ENCODE measurements at places on chromosomes 12 and 14.
A peak's percentile ranks its signal among the peaks of the same experiment; 100 is the strongest.

- DNase-seq, result no peak
Measured at GRCh38 chr14:105376521-105377440, 21.6 kb upstream of the TEX22 start.

DNA sequence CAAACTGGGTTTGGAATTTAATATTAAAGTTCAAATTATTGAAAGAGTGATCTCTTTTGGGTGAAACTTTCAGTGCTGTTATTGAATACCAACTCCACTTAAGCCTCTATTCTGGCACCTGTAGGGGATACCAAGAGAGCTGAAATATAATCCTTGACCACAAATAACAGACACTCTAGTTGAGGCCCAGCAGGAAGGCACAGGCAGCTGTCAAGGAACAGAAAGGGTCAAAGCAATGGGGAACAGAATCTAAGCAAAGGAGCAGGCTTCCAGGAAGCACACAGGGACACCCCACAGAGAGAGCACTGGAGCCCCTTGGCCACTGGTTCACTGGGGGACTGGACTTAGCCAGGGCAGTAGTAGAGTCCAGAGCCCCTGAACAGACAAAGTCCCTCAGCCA lies 120.9 kb upstream of the SFSWAP start:
- DNase-seq, result no peak

GRCh38 chr14:81211844-81212243 lies 8.9 kb downstream of the GTF2A1 start:
- DNase-seq, result peak; percentile 56

GRCh38 chr14:37594238-37594970 lies 645 bp downstream of the FOXA1 start:
- DNase-seq, result peak; percentile 8

- no peak for DNase-seq
Measured at GRCh38 chr14:34912966-34913365, 37.8 kb upstream of the BAZ1A start.

- no peak for DNase-seq
Measured at GRCh38 chr12:128792881-128793280, 30.9 kb downstream of the SLC15A4 start.

- DNase-seq, result no peak
Measured at GRCh38 chr12:119071638-119072231, 90.4 kb downstream of the SRRM4 start.

- DNase-seq, result no peak
Measured at GRCh38 chr14:106460916-106461315, 934.5 kb downstream of the TMEM121 start.

DNA sequence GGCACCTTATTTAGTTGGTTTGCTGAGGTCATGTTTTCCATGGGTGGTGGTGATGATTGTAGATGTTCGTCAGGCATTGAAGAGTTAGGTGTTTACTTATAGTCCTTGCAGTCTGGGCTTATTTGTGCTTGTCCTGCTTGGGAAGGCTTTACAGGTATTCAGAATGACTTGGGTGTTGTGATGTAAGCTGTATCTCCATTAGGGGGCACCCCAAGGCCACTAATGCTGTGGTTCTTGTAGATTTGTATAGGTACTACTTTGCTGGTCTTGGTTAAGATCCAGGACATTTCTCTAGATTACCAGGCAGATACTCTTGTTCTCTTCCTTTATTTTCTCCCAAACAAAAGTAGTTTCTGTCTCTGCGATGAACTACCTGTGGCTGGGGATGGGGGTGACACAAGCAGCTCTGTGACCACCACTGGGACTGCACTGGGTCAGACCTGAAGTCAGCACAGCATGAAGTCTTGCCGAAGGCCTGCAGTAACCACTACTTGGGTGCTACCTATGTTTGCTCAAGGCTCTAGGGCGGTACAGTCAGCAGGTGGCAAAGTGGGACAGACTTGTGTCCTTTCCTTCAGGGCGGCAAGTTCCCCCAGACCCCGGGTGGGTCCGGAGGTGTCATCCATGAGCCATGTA lies 35.8 kb upstream of the FBXO33 start:
- DNase-seq, result peak; percentile 11

- DNase-seq, result peak; percentile 33
Measured at GRCh38 chr12:100554608-100555077, 18.8 kb upstream of the GAS2L3 start.

DNA sequence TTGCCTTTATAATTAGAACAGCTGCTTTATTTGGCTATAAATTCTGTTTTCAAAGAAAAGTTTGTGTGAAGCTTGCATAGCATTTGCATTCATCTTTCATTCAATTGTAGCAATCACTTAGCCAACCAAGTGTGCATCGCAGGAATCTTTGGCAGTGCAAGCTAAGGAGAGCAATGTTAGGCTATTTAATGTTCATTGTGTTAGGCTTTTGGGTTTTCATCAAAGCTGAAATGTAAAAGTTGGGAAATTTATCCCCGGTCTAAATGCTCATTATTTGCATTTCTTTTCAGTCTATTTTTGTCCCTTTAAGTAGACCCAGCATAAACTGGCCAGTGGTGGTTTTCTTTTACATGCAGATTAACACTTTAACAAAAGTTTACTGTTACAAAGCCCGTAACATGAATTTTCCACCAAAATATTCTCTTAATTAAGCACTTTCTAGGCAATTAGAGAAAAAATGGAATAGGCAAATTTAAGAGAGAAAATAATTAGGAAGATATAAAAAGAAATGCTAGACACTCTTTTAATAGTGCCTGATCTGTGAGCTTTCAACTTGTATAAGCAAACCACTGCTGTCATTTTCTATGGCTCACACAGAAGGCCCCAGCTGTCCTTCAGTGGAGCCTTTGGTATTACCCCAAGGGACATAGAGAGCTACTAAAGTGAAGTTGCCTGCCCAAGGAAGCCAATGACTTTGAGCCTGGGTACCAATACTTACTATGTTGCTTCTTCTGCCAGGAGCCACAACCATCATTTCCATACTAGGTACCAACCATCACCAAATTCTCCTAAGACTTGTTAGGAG lies 898.9 kb upstream of the SEL1L start:
- no peak for DNase-seq

DNA sequence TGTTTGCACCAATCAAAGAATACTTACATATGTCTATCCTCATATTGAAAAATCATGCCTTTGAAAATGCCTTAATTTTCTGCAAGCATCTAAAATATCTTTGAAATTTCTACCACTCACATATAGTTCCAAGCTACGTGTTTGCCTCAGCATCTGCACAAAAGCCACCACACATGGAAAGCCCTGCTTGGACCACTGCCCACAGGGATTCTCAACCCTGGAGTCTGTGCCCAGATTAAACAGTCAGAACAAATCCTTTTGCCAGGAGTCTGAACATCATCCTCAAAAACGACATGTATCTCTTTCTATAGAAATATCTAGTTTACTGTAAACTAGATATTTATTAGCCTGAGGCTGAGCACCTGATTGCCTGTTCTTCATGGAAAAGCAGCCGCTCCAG lies 32.6 kb downstream of the ARMH4 start:
- DNase-seq, result no peak

- no peak for DNase-seq
Measured at GRCh38 chr12:82524641-82525040, 162.1 kb upstream of the TMTC2 start.

DNA sequence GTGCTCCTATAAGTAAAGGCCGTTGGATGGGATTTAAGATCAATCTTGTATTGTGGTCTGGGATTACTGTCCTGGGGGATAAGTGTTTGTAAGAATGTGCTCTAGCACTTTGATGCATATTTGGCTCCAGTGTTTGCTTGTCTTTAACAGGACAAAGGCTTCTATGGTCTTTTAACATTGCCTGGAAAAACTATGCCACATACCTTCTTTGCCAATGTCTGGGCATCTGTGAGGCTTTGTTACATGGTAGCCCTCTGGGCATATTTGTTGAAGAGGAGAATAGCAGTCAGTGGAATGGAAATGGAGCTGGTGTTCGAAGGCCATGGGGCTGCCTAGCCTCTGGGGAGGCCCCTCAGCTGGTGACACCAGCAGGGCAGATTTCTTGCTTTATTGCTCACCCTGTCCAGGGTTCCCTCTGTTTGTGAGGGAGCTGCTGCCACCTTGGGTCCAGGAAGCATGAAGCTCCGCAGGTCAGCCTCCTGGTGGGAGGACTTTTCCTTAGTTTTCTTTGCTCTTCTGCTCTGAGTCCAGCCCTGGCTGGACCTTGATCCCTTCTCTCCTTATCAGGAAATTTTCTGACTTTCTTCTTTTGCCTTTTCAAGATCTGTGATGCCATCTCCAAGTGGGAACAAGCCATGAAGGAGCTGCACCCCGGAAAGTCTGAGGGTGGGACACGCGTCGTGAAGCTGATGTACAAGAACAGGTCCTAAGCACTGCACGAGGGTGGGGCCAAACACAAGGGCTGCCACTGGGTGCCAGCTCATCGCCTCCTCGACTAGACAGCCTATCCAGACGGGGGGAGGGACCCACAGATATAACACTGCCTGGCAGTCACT lies 19.5 kb downstream of the PIGH start:
- no peak for DNase-seq

- no peak for DNase-seq
Measured at GRCh38 chr14:72057701-72058285, 125.6 kb downstream of the RGS6 start.

DNA sequence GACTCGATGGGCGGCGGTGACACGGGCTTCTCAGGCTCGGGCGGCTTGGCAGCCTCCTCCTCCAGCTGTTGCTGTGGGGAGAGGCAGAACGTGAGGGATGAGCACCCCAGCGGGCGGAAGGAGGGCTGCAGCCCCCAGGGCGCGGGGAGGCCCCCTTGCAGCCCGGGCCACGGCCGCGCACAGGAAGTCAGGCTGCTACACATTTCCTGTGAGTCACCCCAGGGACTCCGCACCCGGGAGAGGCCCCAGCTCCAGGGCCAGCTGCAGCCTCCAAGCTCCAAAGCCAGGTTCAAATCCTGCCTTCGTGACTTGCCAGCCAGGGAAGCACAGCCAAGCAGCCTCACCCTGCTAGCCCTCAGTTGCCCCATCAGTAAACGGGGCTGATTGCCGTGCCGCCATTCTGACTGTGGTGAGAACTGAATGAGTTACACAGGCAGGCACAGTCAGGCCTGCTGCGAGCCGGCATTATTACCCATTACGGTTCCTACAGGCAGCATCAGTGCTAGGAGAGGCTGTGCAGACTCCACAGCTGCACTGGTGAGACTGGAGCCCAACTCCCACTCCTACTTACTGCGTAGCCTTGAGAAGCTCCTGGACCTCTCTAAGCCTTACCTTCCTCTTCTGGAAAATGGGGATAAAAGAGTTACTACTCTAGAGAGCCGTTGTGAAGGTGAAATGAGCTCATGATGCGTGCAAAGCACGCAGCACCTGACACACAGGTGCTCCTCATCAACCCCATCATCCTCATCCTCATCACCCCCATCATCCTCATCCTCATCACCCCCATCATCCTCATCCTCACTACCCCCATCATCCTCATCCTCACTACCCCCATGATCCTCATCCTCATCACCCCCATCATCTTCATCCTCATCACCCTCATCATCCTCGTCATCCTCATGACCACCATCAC lies 100.9 kb downstream of the NCOR2 start:
- peak; percentile 93 for DNase-seq

DNA sequence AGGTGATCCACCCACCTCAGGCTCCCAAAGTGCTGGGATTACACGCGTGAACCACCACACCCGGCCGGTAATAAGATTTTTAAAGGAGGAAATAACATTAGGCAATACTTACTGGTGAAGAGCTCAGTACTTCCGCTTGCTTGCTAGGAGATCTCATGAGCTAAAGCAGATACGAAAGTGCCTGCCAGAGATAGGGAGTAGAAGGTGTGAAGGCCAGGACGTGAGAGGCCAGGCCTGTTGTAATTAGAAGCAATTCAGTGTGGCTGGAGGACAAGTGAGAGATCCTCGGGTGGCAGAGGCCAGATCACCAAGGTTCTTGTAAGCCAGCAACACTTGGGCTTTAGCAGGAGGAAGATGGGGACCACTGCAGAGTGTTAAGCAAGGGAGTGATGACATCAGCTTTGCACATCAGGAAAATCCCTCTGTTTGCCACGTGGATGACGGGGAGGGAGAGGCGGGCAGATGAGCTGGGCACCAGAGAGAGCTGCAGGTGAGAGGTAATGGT lies 7.6 kb downstream of the TECPR2 start:
- DNase-seq, result peak; percentile 7

GRCh38 chr12:41511247-41511646 lies 323.1 kb downstream of the PDZRN4 start:
- DNase-seq, result no peak

GRCh38 chr12:121013715-121014114 lies 2.6 kb downstream of the C12orf43 start:
- no peak for DNase-seq

GRCh38 chr12:123961585-123962345 lies 10.9 kb downstream of the CCDC92 start:
- no peak for DNase-seq

DNA sequence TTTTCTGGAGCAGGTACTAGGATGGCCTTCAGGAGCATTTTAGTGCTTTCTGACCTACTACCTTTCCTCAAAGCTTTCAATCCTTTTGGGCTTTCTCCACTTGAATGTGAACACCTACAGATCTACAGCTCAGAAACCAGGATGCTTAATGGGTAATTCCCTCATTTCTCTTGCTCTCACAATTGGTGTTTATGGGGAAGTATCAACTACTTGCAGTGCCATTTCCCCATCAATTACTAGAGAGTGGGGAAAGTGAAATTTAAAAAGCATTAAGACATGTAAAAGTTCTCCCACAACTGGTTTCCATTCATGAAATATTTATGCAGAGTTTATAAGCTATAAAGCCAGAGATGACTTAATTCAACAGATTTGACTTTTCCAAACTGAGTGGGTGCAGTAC lies 2.1 kb upstream of the YY1 start:
- no peak for DNase-seq

- DNase-seq, result no peak
Measured at GRCh38 chr14:20606190-20606901, 15.2 kb upstream of the RNASE12 start.

DNA sequence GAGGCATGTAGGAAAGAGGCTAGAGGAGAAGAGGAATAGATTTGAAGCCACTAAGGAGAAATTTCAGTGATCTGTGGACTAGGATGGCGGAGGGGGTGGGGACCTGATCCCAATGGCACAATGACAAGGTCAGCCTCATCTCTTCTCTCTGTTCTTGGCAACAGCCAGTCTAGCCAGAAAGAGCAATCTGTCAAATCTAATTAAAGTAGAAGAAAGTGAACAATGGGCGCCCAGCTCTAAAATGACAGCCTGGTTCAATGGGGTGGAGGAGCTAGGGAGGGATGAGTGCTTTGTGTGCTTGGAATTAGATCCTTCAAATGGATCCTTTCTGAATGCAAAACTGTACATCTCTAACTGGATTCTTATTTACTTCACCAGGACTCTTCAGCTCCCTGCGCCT lies 37.2 kb upstream of the TUBA1C start:
- no peak for DNase-seq

DNA sequence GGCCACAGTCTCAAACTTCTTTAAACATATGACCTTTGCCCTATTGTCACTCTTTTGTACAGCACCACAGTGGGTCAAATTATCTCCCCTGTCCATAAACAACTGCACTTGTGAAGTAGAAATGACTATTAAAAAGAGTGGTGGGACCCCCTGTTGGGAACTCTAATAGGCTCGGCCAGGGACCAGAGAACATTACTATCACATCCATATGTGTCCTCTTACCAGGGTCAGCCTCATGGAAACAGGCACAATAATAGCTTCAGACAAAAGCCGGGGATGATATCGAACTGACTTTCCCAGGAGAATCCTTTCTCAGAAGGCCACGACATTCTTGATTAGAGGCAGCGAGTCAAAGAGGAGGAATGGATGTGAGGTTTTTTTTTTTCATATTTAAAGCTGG lies 96.6 kb downstream of the NKX2-1 start:
- DNase-seq, result no peak

All from CD4-positive, alpha-beta T cell treated with Interleukin-12 subunit alpha and Interleukin-12 subunit beta, for 1 hour (primary cell).